ENCODE measurements at places on chromosomes 13 and 19.

DNA sequence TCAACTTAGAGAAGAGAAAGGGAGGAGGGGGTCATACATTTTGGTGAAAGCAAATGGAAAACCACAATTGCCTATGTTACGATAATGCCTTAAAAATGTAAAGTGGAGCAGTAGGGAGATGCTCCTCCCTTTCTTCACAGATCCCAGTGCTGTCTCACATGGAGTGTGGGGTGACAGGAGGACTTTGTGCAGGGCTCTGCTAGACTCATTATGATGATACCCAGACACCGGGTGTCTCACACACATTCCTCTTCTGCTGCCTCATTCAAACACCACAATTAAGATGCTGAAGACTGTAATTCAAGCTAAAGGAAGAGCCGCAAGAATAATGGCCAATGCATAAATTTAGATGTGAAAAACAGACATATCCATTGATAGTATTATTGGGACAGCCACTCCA lies 150.6 kb downstream of the LHFPL6 start:
- no peak for DNase-seq

- DNase-seq: no peak
Measured at GRCh38 chr19:32289566-32290210, 55.7 kb upstream of the ZNF507 start.

GRCh38 chr19:41226053-41226873 lies 7.2 kb downstream of the AXL start:
- peak; percentile 85 for DNase-seq

DNA sequence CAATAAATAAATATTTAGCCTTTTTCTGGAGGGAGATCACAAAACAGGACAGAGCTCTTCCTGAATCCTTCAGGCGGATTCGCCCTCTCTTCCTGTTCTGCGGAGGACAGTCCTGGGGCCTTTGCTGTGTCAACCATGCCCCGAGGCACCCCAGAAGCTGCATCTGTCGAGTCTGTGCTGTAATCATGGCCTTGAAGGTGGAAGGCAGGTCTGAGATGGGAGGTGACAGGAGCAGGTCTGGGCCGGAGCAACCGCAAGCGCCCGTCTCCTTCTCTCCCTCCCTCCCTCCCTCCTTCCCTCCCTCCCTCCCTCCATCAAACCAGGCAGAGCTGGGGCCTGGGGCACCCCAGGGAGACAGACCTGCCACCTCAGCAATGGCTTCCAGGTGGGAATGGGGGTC lies 4.6 kb upstream of the FXYD3 start:
- no peak for DNase-seq

- no peak for DNase-seq
Measured at GRCh38 chr13:62875118-62875640, 1459.5 kb upstream of the PCDH20 start.

DNA sequence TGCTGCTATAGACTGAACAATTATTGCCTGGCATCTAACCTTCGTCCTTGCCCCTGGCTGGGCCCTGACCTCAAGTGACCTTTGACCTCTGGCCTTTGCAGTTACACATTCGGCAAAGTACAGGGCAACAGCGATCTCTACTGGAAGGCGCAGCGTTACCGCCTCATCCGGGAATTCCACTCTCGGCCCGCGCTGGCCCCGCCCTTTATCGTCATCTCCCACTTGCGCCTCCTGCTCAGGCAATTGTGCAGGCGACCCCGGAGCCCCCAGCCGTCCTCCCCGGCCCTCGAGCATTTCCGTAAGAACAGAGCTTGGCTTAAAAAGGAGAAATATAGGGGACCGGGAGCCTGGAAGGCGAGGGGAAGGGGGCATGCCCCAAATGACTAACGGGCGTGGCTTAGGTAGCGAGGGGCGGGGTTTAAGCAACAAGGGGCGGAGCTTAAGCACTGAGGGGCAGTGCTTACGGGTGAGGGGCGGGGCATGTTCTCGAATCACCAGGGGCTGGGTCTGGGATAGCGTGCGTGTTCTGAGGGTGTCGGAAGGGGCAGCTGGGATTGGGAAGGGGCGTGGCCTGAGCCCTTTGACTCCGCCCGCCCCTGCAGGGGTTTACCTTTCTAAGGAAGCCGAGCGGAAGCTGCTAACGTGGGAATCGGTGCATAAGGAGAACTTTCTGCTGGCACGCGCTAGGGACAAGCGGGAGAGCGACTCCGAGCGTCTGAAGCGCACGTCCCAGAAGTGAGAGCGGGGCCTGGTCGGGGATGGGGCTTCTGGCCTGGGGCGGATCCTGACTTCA lies 52.7 kb downstream of the TRPM4 start:
- DNase-seq: no peak

DNA sequence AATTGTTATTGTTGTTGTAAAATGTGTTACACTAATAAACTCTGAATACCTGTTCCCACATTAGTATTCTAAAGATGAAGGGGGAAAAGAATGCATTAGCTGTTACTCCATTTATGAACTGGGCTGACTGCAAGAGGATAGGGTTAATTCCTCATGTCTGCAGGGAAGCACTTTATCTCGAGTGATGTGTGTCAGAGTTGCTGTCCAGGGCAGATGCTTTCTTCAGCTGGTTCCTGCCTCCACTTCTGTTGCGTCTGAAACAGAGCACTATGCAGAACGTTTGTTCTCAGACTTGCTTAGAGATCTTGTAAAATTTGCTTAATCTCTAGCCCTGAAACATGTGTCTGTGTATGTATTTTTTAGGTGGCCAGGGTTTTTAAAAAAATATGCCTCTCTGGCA lies 318.8 kb downstream of the SPRY2 start:
- no peak for DNase-seq

DNA sequence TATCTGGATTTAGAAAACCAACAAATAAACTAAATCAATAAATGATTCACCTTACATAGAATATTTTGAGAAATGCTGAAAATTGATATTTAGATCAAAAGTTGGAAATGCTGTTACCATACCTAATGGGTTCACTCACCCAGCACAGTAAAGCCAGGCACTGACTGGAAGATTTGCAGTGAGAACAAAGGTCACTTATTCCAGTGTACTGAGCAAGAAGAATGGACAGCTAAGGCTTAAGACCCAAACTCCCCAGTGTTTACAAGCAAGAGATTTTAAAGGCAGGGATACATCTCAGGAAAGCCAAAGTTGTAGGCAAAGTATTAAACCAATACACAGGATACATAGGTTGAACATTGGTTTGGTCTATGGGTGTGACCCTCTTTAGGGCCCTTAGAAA lies 523.9 kb upstream of the PCDH9 start:
- no peak for DNase-seq

GRCh38 chr19:48445256-48445605 lies 552 bp upstream of the GRWD1 start:
- peak; percentile 65 for DNase-seq

DNA sequence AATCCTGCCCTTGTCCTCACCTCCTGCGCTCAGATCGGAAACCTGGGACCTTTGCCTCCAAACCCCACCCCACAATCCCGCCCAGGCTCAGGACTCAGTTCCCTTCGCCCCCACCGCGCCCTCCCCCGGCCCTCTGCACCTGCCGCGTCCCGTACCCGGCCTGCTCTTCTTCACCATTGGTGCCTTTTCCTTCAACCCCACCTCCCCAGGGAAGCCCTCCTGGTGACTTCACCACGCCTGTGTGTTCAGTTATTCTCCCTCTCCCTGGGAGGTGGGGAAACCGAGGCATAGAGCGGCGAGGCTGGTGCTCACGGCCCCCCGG lies 19.3 kb upstream of the TCF3 start:
- no peak for DNase-seq

DNA sequence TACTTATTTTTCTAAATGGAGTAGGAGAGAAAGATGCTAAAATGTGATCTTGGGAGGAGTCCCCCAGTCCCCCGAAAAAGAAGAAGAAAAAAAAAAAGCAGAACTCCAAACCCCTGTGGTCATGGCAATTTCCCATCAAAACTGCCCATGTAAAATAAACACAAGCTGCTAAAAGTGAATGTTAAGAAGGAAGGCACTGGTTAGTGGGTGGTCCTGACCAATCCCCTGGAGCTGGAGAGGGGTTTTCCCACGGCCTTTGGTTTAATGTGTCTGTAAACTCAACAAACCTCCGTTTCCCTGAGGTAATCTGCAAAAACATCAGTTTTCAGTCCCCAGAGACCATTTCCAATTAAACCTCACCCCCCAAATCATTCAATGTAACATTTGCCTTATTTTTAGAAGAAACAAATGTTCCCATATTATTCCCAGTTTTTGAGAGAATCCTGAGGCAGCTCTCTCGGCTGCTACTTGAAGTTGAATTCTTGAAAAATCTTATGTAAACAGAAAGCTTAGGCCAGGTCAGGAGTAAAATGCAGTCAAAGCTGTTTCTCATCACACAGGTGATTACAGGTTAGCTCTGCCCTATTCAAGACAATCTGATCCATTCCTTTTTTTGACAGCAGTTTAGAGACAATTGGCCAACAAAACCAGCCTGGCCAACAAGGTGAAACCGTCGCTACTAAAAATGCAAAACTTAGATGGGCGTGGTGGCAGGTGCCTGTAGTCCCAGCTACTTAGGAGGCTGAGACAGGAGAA lies 17.0 kb downstream of the RAB3D start:
- no peak for DNase-seq

DNA sequence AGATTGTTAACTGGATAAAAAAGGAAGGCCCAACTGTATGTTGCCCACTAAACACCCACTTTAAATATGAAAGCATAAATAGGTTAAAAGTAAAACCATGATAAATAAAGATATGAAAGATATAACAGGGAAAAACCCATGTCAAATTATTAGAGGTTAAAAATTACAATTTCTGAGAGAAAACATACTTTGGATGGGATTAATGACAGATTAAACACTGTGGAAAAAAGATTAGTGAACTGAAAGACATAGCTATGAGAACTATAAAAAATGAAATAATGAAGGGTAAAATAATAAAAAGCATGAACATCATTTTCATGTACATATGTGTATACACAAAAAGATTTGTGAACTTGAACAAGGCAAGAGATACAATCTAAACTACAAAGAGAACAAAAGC lies 2.2 kb upstream of the ZNF577 start:
- DNase-seq: no peak

DNA sequence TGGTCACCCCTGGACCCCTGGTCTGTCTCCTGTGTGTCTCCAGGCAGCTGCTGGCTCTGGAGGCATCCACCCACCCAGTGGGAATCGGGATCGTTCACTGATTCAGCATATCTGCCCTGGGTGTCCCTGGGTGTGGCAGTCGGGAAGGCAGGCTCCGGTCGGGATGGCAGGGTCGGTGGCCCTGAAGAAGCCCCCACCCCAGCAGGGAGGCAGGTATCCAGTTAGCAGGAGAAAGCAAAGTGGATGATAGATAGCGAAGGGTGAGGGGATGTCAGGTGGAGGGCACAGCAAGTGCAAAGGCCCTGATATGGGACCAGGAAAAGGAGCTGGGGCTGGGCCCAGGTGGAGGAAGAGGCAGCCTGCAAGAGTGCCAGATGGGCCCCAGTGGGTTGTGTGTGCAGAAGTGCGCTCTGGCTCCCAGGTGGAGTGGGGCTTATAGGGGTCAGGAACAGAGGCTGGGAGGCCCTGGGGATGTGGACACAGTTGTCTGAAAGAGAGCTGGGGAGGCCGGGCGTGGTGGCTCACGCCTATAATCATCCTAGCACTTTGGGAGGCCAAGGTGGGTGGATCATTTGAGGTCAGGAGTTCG lies 2.3 kb downstream of the SSBP4 start:
- no peak for DNase-seq

- DNase-seq: no peak
Measured at GRCh38 chr13:43339805-43340550, 316.6 kb downstream of the DNAJC15 start.

- DNase-seq: no peak
Measured at GRCh38 chr19:41933693-41934426, 5.6 kb upstream of the ERFL start.

- DNase-seq: peak; percentile 9
Measured at GRCh38 chr19:40539070-40539469, 37.6 kb upstream of the SHKBP1 start.

- no peak for DNase-seq
Measured at GRCh38 chr19:1725100-1726064, 27.9 kb upstream of the ONECUT3 start.

- no peak for DNase-seq
Measured at GRCh38 chr13:28622286-28622685, 36.6 kb upstream of the POMP start.

GRCh38 chr13:112893207-112893569 lies 75.8 kb upstream of the MCF2L start:
- DNase-seq: no peak

DNA sequence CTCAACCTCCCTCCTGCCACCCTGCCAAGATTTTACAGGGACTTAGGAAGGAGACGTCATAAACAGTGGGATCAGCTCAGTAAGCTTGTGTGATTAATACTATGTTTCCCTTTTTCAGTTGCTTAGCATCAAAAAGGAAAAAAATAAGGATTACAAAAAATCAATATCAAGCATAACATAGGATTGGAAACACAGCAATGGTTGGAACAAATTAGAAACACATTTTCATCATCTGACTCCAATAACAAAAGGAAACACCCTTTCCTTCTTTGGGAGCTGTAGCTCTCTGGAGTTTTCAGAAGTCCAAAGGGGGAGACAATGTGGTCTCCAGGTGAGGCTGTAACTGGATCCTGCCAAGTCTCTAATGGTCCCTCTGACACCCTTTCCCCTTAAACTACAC lies 233.4 kb downstream of the B3GLCT start:
- no peak for DNase-seq

- DNase-seq: peak; percentile 78
Measured at GRCh38 chr13:26253787-26254582, at the start of gene CDK8. CDK8 (plus strand) TSS chr13:26254129; CDS start chr13:26254642, 513 bp downstream.

DNA sequence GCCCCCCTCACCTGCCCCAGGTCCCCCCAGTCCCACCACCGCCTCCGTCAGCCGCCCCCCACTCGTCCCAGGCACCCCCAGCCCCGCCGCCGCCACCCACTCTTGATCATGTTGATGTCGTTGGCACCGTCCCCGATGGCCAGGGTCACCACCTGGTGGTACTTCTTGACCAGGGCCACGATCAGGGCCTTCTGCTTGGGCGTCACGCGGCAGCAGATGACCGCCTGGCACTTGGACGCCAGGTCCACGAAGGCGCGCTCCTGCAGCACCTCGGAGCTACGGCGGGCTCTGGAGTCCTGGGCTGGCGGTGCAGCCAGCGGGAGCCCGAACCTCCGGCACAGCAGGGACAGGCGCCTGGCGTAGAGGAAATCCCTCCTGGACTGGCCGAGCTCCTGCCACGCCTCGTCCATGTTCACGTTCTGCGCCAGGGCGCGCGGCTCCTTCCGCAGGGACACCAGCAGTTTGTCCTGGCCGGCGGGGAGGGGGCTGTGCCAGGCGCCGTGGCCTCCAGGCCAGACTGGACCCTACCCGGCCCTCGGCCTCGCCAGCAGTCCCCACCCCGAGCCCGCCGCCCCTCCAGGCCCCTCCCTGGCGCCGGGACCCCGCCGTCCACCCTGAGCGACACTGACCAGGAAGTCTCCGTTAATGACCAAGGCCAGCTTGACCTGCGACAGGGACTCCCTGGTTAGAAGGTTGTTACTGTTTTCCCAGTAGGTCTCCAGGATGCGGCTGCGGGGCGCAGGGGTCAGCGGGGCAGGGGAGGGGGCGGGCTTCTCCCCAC lies 22.6 kb downstream of the ATP8B3 start:
- DNase-seq: no peak

- DNase-seq: no peak
Measured at GRCh38 chr19:15623711-15624318, 8.8 kb downstream of the CYP4F8 start.

Data from RCC 7860 (cell line).